Hindlimb muscle (tissue), 1 donor: ENCODE measurements at places on chromosomes 11 and 22. TPM values are rescaled to one million over a fixed set of nuclear protein-coding genes. Genes with fewer than 3 reads are reported as not detected.

DNA sequence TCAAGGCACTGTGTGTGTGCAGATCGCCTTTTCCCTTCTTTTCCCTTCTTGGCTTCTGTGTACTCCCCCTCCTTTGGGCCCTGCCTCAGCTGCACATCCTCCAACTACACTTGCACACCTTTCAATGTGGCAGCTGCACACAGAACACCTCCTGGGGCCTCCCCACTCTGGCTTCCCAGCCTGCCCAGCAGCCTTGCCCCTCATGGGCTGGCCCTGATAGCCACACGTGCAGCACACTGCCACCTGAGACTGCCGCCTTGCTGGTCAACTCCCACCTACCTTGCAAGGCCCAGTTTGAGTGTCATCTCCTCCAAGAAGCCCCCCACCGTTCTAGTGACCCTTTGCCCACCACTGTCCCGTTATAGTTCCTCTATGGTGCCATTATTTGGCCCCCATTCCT, 77.3 kb upstream of the ARFGAP3 start:
- no peak for DNase-seq

GRCh38 chr11:19316434-19316833, 75.7 kb upstream of the E2F8 start:
- DNase-seq = peak; percentile 25

GRCh38 chr11:86159581-86159891, 85.0 kb upstream of the EED start:
- DNase-seq = no peak

DNA sequence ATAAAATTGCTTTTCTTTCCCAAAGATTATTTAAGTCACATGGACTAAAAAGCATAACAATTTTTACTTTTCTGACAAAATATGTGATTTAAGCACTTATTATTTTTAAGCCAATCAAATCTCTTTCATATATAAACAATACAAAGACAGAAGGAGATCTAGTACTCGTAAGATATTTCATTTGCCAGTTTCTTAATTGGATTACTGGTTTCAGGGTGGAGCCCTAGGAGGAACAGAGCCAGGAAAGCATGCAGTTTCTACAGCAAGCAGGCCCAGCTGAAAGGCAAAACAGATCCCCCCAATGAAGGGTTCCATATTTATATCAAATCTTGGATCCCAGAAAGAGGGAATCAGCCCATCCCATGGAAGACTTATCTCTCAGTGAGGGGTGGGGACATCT, 177.0 kb downstream of the KIF18A start:
- no peak for DNase-seq

DNA sequence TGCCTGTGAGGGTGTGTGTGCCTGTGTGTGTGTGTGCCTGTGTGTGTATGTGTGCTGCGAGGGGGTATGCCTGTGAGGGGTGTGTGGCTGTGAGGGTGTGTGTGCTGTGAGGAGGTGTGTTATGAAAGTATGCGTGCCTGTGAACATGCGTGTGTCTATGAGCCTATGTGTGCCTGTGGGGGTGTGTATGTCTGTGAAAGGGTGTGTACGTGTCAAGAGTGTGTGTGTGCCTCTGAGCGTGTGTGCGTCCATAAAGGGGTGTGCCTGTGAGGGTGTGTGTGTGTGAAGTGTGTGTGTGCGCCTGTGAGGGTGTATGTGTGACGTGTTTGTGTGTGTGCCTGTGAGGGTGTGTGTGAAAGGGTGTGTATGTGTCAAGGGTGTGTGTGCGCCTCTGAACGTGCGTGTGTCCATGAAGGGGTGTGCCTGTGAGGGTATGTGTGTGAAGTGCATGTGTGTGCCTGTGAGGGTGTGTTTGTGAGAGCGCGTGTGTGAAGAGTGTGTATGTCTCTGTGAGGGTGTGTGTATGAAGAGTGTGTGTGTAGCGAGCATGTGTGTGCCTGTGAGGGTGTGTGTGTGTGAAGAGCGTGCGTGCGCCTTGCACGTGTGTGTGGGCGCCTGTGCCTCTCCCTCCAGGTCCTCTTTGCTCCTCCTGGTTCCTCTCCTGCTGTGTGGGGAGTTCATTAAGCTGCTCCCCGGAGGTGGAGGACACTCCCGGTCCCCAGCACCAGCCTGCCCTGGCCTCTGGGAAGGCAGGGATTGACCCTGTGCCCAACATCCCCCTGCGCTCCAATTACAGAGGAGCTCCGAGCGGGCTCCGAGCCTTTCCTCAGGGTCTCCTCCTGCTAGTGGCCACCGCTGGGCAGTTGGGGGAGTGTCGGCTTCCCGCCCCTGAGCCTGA, 53.3 kb downstream of the CACNA1I start:
- no peak for DNase-seq

GRCh38 chr11:107623183-107623582, 32.2 kb downstream of the ELMOD1 start:
- no peak for DNase-seq

GRCh38 chr11:35550374-35551036, 25.1 kb upstream of the PAMR1 start:
- DNase-seq = no peak

DNA sequence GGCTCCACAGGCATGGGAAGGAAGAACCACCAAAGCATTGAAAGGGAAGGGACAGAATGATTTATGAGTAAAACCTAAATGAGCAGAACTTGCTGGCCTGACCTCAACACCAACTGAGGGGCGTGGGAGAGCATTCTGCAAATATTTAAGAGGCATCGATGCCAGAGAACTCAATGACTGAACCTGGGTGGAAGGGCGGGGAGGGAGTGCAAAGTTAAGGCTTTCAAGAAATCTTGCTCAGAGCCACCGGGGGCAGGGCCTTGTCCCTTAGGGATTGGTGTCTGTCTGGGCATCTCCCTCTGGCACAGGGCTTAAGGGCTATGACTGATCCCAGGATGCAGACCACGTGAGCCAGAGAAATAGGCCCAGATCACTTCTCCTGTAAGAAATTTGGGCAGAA, 137.1 kb downstream of the ADAMTS15 start:
- no peak for DNase-seq

DNA sequence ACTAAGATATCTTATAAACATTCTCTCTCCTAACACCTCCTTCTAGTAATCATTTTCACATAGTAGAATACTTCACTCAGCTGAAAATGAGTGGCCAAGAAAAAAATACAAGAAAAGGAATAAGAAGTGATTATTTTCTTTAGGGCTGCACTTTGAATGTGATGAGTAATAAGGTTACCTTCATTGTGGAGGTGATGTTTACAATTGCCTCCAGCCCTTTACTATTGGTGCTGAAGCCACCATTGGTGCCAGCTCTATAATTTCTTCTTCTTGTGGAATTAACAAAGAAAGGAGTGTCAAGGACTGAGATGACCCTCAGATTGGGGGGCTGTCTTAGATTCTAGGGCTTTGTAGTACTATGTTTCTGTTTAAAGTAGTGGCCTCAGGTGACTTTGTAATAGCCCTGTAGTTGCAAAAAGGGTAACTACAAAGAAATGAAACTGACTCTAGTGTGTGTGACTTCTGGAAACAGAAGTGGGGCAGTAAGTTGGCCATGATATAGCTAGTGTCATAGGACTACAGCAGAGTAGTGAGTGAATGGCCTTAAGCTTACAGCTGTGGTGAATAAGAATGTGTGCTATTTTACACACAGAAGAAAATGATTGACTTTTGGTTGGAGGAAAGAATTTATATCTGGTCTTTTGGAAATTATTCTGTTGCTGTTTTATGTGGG, 287.2 kb downstream of the TMEM135 start:
- no peak for DNase-seq

The CARD16 gene
- 19.1 TPM for polyA plus RNA-seq

The XKR3 gene
- polyA plus RNA-seq = not detected

The LRRC32 gene
- polyA plus RNA-seq = 32.8 TPM
